NAMALWA (cell line): ENCODE measurements at places on chromosomes 5 and 9.
A peak's percentile ranks its signal among the peaks of the same experiment; 100 is the strongest.

DNA sequence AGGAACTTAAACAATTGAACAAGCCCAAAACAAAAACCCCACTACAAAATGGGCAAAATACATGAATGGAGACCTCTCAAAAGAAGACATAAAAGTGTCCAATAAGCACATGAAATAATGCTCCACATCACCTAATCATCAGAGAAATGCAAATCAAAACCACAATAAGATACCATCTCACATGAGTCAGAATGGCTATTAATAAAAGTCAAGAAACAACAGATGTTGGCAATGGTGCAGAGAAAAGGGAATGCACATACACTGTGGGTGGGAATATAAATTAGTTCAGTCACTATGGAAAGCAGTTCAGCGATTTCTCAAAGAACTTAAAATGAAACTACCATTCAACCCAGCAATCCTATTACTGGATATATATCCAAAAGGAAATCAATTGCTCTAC is 337.4 kb upstream of the GRIA1 start:
- no peak for DNase-seq

DNA sequence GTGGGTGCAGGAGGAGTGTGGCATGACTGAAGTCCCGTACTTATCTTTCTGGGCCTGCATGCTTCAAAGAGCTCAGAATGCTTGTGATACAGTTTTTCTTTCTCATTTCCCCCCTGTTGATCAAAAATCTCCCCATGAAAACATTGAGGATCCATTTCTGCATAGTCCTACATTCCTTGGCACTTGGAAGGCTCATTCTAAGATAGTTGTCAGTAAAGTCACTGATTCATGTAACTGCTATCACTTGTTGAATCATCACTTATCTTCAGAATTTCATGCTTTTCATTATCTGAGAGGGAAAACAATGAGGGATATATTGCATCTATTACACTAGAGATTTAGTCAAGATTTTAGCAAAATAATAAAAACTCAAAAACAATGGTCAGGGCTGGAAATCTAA is 1953.1 kb upstream of the CDH6 start:
- no peak for DNase-seq

- DNase-seq = no peak
These were observed 94.2 kb upstream of the SAP30L start for GRCh38 chr5:154351566-154351965.

DNA sequence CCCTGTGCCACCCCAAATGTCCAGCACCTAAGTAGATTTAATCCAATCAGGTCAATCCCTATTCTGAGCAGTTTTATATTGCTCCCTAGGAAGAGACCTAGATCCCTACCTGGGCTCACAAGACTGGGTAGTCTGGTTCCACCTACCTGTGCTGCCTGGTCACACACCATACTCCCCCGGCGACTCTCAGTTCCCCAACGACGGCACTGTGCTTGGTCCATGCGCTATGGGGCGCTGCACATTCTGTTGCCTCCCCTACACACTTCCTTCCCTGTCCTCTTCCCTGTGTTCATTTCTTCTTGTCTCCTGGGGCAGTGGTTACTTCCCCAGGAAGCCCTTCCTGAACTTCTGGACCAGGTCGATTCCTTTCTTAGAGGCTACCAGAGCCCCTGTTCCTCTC is 109.9 kb upstream of the IL12B start:
- DNase-seq = no peak

- no peak for DNase-seq
These were observed 1.7 kb upstream of the ACTL7A start for GRCh38 chr9:108860354-108860753.

- peak; percentile 36 for DNase-seq
These were observed 15.1 kb downstream of the IFNA1 start for GRCh38 chr9:21455320-21455719.

GRCh38 chr9:107332883-107333282 is 49.8 kb downstream of the RAD23B start:
- no peak for DNase-seq

DNA sequence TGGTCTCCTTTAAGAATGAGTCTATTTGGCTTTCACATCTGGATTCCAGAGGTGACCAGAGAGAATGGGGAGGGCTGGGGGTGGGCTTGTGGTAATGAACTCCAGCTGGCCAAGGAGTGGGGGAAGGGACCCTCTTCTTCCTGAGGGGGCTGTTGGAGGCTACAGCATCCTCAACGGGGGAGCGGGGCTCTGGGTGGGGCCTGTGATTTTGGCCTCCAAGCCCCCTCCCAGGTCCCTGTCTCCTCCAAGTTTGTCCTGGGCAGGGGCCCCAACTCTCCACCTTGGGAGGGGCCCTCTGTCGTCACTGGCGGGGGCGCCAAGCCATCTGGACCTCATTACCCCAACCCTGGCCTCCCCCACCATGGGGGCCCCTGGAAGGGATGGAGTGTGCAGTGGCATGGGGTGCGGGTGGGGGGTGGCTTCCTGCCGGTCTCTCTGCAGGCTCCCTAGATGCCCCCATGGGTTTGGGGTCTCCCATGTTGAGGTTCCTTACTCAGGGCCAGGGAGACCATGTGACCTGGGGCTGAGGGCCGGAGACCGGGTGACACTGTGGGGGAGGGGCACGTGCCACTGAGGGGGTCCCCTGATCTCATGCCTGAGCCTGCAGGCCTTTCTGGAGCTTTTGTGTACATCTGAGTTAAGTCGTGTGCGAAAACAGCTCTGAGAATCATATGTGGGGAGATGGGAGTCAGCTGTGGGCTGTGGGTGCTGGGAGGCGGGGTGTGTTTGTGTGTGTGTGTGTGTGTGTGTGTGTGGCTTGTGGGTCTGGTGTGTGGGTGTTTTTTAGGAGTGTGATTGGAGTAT is 32.4 kb downstream of the GOLGA2 start:
- DNase-seq = no peak

DNA sequence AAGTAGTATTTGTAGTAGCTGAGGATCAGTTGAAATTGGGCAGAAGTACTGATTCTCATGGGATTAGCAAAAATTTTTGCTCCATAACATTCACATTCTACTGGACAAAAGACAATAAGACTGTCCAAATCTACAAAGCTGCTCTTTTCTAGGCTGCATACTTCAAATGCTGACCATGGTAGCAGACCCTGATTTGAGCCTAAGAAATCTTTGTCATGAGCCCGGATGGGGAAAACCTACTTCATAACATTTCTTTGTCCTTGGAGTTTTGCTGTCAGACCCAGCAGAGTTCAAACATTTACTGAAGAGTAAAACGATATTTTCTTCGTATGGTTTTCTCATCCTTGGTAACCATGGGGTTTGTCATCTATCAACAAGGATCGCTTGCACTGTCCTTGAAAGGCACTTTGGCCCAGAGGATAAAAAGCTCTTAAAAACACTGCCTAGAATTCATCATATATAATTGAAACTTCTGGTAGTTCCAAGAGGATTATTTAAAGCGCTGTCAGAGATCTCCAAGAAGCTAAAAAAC is 216.9 kb downstream of the CAVIN4 start:
- no peak for DNase-seq

DNA sequence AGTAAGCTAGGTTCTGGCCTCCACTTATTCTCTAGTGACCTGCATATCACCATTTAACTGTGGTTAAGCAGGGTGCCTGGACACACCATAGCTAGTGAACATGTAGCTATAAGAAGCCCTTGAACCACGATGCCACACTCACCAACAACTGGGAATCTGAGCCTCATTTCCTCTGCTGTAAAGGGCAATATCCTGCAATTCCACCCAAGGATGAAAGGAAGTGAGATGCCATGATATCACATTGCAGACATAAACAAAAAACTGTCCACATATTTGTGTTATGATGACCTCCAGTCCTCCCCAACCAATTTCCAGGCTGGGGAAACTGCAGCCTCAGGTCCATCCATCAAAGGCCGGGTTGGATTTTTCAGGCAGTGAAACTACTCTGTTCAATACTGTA is 10.4 kb downstream of the TNIP1 start:
- no peak for DNase-seq

- no peak for DNase-seq
These were observed 324.7 kb downstream of the TLE4 start for GRCh38 chr9:79896390-79896980.

DNA sequence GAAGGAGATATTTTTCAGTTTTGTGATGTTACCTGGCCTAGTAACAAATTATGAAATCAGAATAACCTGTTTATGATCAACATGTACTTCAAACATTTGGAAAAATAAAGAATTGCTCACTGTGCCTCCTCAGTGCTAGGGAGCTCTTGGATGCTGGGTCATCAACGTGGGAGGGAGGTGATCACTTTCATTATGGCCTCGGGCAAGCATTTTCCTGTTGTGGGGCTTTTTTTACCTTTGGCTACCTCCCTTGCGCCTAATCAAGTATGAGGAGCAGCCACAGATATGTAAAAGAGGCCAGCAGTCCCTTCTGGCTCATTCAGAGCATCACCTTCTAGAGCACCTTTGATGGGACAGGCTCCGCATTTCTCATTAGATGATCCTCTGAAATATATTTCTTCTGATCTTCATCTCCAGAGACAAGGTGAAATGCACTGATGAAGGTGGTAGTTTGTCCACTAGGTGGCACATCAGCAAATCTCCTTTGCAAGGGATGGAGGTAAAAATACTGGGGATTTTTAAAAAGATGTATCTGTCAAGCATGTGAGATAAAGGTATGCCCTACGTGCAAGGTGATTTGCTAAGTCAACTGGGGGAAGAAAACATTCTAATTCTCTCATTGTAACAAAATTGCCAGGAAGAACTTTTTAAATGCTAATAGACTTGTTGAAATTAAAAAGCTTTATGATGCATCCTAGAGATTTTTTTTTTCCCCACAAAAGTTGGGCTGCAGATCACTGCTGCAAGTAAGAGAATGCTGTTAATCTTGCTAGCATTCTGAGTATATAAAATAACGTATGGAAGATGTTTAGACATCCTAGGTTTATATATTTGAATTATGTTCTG is 218.2 kb downstream of the MAST4 start:
- DNase-seq = peak; percentile 67

DNA sequence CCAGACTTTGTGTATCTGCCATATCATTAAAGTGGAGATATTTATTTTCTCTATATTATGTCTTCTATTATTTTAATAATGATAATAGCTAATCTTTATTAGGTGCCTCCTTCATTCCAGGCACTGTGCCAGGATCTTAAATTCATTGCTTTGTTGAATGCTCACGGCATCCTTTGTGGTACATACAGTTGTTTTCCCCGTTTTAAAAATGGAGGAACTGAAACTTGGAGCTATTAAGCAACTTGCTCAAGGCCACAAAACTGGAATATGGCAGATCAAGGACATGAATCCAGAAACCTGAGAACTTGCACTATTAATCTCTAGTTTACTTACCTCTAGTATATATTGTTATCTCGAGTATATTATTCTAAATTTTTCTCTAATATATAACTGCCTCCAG is 41.5 kb upstream of the PPP3R2 start:
- DNase-seq = no peak

DNA sequence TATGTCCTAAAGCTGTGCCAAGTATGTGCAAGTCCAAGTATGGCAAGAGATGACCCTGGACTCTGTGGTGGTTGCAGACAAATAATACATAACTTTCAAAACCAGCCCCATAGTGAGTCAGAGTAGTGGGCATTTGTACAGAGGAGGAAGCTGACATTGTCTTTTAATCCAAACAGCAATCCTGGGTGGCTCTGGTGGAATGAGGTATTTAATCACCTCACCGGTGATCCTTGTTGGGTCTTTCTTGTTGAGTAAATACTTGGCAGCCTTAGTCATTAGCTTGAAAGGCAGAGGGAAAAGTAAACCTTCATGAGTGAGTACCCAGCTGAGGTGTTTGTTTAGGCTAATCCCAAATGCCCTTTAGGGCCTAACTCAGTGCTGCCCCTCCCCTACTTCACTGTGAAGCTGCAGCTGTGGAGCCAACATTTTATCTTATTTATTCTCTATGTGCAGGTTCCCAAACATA is 148.7 kb upstream of the SLC12A2 start:
- DNase-seq = no peak

GRCh38 chr5:147052519-147052918 is 174.0 kb upstream of the PPP2R2B start:
- no peak for DNase-seq

GRCh38 chr9:95127249-95128176 is 190.0 kb downstream of the FANCC start:
- peak; percentile 44 for DNase-seq

- no peak for DNase-seq
These were observed 27.7 kb upstream of the SCGB3A1 start for GRCh38 chr5:180618829-180619562.

DNA sequence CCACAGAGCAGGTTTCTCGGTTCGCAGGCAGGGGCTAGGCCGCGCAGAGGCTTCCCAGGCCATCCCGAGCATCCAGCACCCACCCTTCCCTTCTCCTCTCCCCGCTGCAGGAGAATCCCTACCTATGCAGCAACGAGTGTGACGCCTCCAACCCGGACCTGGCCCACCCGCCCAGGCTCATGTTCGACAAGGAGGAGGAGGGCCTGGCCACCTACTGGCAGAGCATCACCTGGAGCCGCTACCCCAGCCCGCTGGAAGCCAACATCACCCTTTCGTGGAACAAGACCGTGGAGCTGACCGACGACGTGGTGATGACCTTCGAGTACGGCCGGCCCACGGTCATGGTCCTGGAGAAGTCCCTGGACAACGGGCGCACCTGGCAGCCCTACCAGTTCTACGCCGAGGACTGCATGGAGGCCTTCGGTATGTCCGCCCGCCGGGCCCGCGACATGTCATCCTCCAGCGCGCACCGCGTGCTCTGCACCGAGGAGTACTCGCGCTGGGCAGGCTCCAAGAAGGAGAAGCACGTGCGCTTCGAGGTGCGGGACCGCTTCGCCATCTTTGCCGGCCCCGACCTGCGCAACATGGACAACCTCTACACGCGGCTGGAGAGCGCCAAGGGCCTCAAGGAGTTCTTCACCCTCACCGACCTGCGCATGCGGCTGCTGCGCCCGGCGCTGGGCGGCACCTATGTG is 36.1 kb downstream of the NTNG2 start:
- no peak for DNase-seq

- DNase-seq = peak; percentile 13
These were observed 605.0 kb downstream of the RAB3C start for GRCh38 chr5:59187857-59188256.

DNA sequence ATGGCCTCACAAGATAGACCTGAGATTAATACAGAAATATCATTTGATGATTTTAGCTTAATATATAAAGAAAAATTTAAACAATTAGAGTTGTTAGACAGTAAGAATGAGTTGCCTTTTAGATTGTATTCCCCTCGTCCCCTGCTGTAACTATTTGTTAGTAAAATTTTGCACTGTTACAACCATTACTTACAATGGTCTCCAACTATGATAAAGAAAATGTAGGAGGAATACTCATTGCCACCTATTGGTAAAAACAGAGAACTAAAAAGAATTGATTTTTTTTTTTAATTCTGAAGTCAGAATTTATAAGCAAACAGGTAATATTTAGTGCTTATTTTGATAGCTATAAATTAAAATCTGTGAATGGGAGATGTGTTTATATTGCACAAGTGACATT is 937.6 kb downstream of the TLE4 start:
- no peak for DNase-seq
